ENCODE measurements at places on chromosomes 11 and 22.

GRCh38 chr22:36986242-36986821 lies 32.9 kb downstream of the TST start:
- no peak for DNase-seq

- DNase-seq = no peak
Observed at GRCh38 chr22:27670701-27671412, 130.7 kb downstream of the MN1 start.

DNA sequence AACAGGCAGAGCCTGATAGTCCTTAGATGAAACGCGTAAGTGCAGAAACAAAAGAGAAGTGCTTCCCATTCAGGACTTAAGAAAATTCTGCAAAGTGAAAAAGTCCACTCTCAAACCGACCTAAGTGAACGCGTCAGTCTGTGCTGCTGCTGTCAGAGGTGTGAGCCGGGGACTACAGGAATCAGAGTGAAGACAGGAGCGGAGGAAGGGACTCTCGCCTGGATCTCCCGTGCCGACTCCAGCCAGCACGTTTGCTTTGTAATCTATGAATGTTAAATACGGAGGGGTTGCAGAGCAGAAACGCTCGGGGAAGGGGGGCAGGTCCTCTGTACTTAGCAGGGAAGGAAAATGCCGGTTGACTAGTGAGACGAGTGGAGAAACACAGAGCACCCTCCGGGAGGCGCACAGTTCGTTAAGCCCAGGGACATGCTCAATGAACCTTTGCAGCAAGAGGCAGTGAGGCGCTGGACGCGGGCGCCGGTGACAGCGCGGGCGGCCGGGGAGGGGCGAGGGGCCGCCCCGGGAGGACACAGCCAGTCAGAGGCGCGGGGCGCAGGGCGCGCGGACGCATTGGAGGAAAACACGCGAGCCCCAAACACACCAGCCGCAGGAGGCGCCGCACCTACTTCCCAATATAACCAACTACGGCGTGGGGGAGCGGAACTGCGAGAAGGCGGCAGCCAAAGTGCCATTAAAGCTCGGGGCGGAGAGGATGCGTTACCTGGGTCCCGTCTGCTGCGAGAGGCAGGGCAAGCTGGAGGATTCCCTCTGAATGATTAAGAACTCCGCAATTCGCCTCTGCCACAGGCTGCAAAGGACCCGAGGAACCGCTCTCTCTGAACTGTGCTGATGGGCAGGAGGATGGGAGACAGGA lies at the start of gene CNTN5:
Gene CNTN5, plus strand, starts transcription at position 598 of the 874 bp plus-strand sequence.
- DNase-seq = no peak

- no peak for DNase-seq
Observed at GRCh38 chr11:23211221-23211620, 350.9 kb upstream of the CCDC179 start.

DNA sequence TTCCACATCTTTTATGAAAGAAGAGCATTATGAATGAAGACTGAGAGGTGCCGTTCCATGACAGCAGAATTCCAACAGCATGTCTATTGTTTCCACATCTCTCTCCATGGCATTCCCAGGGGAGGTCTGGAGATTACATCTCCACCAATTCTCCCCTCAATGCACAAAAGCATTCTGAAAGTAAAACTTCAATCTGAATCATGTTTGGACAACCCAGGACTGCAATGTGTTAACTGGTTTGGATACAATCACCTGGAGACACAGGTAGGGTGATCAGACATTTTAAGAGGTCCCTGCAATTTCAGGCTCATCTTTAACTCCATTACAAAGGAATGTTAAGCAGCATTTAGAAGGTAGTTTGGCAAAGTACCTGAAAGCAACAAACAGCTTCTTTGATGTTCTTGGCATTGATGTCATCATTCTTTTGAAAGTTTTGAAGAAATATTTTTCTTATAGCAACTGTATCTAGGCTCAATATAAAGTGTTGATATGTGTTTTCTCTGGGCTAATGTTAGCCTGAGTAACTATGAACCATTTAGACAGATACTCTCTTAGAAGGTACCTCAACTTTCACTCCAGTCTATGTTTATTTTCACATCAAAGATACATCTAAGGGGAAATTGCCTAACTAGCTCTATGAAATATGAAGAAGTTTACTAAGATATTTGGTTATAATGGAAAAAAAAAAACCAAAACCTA lies 181.4 kb upstream of the MTMR2 start:
- DNase-seq = no peak

GRCh38 chr11:77081381-77081851 lies 14.6 kb downstream of the CAPN5 start:
- DNase-seq = no peak

GRCh38 chr11:79167510-79168188 lies 273.2 kb downstream of the TENM4 start:
- DNase-seq = no peak

- no peak for DNase-seq
Observed at GRCh38 chr22:49437956-49438355, 389.7 kb downstream of the BRD1 start.

DNA sequence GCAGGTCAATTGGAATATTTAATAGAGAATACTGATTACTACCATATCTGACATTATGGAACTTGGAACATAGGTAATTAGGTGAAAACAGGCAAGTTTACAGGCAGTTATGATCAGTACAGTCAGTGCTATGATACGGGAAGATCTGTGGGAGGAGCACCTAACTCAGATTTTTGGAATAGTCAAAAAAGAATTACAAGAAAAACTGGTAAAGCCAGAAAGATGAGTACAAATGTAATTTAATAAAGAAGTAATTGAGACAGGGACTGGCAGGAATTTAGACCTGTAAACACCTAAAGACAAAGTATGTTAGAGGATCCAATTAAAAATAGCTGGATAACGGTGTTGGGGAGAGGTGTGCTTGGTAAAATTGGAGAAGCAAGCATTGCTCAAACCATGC lies 206.5 kb upstream of the ANO5 start:
- no peak for DNase-seq

- no peak for DNase-seq
Observed at GRCh38 chr11:96122601-96123074, 198.7 kb upstream of the MTMR2 start.

GRCh38 chr22:25404556-25404927 lies 159.9 kb upstream of the GRK3 start:
- DNase-seq = no peak

- DNase-seq = no peak
Observed at GRCh38 chr11:118058311-118059245, 18.3 kb upstream of the TMPRSS4 start.

DNA sequence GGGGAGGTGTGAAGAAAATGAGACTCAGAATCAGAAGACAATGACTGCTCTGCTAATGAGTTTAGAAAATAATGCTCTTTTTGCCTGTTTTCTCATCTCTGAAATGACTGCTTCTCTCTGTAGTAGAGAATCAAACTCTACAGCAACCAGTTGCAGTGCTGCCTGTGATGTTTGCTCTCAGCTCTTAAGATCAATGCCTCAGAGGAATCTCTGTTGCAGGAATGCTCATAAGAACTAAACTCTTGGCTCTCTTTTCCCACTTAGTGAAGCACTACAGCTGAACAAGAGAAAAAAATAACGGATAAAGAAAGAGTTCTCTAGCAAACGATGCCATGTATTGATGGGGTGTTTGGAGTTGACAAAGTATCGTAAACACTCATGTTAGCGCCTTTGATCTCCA lies 203.5 kb upstream of the SYN3 start:
- DNase-seq = no peak

DNA sequence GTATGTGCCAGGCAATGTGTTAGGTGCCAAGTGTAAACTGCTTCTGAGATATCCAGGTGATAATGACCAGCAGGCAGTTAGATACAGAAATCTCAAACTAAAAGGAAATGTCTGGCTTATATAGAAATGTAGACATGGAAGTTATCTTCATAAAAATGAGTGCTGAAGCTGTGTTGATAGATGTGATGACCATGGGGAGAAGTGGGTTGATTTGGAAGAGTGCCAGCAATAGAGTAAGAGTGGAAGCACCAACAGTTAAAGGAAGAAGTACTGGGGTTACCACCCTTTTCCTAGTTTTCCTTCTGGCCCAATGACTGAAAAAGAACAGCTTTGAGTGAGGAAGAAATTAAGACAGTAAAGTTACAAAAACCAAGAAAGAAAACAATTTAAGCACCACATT lies 68.5 kb downstream of the C2CD3 start:
- DNase-seq = no peak

DNA sequence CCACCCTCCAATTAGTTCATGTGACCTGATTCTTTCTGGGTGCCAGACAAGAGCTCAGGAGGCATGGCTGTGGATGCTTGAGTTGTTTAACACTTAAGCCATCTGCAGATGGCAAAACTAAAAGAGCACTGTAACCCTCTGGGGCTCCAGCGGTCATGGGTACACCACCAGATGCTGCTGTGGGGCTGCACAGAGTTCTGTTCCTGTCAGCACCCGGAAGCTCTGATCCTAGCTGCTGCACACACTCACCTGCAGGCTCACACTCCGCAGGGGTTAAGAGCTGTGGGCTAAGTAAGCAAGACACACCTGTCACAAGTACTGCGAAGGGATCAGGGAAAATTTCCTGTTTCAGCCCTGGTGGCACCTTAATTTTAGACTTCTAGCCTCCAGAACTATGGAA lies 307.8 kb downstream of the C11orf87 start:
- DNase-seq = no peak

- no peak for DNase-seq
Observed at GRCh38 chr11:104155375-104155774, 8.6 kb downstream of the PDGFD start.

- no peak for DNase-seq
Observed at GRCh38 chr11:36151933-36152580, 137.2 kb downstream of the COMMD9 start.

DNA sequence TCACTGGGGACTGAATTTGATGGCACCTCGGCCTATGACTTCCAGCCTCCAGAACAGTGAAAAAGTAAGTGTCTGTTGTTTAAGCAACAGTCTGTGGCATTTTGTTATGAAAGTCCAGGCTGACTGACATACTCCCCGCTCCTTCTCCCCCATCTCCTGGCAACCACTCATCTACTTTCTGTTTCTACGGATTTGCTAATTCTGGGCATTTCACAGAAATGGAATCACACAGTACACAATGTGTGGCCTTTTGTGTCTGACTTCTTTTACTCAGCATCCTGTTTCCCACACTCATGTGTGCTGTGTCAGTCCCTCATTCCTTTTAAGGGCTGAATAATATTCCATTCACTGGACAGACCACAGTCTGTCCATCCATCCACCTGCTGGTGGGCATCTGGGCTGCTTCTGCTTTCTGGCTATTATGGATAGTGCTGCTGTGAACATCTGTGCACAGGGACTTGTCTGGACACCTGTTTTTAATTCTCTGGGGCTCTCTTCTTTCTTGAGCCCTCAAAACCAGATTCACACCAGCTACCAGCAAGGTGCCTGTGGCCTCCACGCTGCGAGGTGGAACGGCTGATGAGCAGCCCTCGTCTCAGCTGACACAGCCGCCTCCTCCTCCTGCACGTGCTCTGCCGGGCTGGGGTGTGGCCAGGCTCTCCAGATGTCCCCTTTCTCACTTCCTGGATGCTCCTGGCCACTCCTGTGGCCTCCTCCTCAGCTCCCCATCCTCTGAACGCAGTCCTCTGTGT lies 333.1 kb downstream of the CTTN start:
- DNase-seq = no peak

GRCh38 chr22:43447380-43447779 lies 35.6 kb downstream of the MPPED1 start:
- no peak for DNase-seq

DNA sequence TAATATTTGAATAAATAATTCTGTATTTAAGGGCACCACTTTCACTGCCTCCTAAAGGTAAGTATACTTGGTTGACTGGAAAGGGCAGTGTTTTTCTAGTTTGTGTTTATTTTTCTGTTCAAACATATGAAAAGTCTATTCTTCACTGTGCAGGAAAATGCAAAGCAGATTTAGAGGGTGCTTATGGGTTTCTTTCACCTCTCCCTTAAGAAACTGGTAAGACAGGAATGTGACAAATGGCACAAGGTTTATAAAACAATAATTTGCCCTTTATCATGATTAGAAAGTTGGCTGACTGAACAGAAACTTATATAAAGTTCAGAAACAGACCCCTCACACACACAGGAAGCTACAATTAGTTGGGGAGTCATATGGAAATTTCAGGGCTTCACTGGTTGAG lies 60.6 kb downstream of the PLEKHA7 start:
- no peak for DNase-seq

DNA sequence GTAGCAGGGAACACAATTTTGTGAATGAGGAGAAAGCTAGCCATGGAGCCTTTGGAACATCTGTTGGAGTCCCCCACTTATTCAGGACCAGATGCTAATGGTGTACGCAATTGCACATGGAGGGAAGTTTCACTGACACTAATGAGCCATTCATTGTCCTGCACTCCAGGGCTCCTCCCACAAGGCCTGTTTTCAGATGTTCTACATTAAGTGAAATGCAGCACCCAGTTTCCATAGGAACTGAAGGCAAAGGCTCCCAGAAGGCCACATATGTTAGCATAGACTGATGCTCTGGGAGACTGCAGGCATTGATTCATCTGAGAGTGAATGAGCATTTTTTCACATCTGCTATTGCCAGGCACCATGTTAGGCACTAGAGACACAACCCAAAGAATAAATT lies 399.5 kb downstream of the ETS1 start:
- no peak for DNase-seq

DNA sequence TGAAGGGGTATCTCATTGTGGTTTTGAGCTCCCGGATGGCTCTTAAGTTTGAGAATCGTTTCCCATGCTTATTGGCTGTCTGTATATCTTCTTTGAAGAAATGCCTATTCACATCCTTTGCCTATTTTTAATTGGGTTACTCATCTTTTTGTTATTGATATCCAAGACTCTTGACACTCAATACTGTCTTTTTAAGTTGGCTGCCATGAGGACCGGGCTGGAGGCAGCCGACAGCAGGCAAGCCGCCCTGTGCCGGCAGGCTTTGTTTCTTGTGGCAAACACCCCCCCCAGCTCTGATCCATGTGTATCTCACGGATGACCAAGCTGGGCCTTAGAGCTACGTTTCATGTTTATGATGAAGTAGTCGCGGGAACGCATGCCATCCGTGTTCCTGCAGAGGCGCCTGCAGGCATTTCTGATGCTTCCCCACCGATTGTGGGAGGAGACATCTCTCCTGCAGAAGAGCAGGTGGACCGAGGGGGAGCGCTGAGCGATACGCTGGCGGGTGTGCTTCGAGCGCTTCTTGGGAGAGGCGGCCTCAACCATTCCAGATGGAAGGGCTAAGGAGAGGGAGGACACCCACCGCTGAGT lies 95.8 kb downstream of the TBC1D22A start:
- DNase-seq = no peak

DNA sequence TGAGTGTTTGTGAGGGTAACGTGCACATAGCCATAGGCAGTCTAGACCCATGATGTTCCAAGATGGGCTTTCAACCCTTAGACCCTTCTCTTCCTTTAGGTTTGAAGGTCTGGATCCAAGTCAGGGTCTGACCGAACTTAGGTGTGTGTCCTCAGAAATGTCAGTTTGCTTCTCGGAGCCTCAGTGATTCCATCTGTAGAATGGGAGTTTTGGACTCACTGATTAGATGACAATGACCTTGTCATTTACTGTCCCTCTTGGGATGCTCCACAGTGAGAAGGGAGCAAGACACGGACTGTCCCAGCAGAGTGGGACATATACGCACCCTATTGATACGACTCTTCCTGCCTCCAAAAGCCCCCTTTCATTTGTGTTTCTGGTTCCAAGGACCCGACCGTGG lies 37.7 kb downstream of the ANO1 start:
- DNase-seq = no peak

GRCh38 chr22:44926124-44926475 lies 83.7 kb downstream of the PHF21B start:
- DNase-seq = no peak

GRCh38 chr22:38716826-38717225 lies 11.1 kb downstream of the GTPBP1 start:
- no peak for DNase-seq
